Left renal pelvis (tissue), 4 donors: ENCODE measurements at places on chromosomes 3 and 15.
A peak's percentile ranks its signal among the peaks of the same experiment; 100 is the strongest.

- DNase-seq: no peak
Observed at GRCh38 chr3:181917027-181917426, 205.3 kb downstream of the SOX2 start.

GRCh38 chr3:47315069-47315647, 32.4 kb downstream of the KLHL18 start:
- no peak for DNase-seq

DNA sequence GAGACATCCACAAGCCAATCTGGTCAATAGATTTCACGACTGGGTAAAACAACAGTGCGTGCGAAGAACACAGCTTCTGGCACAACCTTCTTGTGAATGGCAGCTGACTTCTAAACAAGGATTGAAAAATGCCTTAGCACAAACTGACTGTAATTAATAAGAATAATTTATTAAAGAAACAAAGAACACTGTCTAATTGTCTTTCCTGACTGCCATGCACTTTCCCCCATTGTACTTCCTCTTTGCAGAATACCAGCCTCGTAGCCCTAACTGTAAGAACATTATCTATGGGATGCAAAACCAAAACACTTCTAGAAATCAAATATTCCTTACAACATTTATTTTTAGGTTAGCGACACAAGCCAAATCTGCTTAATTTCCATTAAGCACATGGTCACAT, 6.5 kb downstream of the FOXP1 start:
- no peak for DNase-seq

GRCh38 chr3:108486941-108487340, 23.5 kb downstream of the MYH15 start:
- DNase-seq: peak; percentile 8

GRCh38 chr3:23221136-23221535, 18.0 kb downstream of the UBE2E2 start:
- DNase-seq: no peak
